ENCODE measurements at places on chromosomes 16 and 17.
A peak's percentile ranks its signal among the peaks of the same experiment; 100 is the strongest.

- DNase-seq, result no peak
Measured at GRCh38 chr16:85564277-85565051, 48.7 kb upstream of the GSE1 start.

- DNase-seq, result no peak
Measured at GRCh38 chr17:19538095-19539039, 4.7 kb downstream of the SLC47A1 start.

GRCh38 chr16:28289048-28289447, 3.3 kb upstream of the SBK1 start:
- DNase-seq, result no peak

GRCh38 chr17:20206068-20206467, 196.9 kb downstream of the SPECC1 start:
- DNase-seq, result no peak

DNA sequence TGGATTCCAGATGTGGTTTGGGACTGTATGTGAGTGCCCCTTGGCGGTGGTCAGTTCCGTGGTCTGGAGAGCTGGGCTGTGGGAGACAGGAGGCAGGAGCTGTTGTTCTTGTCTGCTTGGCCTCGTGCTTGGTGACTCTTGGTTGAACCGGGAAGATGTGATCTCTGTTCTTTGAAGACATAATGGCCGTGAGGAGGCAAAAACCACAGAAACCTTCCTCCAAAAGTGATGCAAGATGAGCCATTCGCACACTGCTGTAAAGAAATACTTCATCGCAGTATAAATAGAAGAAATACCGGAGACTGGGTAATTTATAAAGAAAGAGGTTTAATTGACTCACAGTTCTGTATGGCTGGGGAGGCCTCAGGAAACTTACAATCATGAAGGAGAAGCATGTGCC, 128.8 kb downstream of the RAP1GAP2 start:
- DNase-seq, result no peak

GRCh38 chr17:77455111-77455890, 314.5 kb downstream of the SEC14L1 start:
- DNase-seq, result peak; percentile 51

GRCh38 chr17:78665952-78666920, 89.0 kb upstream of the DNAH17 start:
- DNase-seq, result no peak

DNA sequence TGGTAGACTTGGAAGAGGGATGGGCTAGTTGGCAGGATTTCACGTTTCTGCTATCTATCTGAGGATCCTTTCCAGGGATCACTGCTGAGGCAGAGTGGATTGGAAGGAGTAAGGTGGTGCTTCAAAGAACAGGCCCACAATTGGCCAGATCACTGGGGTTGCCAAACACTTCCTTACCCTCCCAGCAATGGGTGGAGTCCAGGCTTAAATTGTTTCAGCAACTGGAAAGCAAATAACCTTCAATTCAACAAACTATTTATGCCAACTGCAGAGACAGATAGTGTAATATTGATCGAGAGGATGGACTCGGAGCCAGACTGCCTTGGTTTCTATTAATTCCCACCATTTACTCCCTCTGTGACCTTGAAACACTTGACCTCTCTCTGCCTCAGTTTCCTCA, 2.1 kb downstream of the ARRB2 start:
- no peak for DNase-seq

DNA sequence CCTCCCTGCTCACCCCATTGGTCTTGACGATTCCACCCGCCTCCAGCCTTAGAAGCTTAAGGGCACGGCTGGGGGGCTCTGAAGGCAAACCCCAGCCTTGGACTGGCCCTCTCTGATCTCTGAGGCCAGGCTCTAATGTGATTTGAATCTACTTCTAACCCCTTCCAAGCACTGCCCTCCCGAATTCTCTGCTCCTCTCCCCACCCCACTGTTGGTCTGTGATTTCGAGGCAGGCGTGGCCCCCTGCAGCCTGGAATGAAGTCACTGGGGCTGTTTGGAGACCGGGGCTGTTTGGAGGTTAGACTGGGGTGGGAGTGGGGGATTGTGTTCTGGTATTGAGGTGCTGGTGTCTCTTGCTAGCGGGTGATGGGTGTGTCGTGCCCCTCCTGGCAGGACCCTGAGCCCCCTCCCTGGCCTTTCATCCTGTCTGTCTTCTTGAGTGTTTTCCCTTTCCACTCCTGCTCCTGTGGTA, 2.2 kb downstream of the GRB7 start:
- no peak for DNase-seq

DNA sequence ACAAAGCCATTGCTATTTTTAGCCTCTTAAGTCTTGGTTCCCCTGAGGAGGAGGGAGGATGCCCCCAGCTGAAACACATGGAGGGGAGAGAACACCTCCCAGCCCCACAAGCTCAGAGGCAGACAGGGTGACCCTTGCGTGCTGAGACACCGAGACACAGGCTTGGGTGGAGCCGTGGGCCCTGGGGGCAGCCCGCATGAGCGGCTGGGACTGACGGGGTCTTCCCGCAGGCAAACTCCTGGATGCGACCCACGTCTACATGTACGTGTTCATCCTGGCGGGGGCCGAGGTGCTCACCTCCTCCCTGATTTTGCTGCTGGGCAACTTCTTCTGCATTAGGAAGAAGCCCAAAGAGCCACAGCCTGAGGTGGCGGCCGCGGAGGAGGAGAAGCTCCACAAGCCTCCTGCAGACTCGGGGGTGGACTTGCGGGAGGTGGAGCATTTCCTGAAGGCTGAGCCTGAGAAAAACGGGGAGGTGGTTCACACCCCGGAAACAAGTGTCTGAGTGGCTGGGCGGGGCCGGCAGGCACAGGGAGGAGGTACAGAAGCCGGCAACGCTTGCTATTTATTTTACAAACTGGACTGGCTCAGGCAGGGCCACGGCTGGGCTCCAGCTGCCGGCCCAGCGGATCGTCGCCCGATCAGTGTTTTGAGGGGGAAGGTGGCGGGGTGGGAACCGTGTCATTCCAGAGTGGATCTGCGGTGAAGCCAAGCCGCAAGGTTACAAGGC, 9.8 kb downstream of the SLC16A3 start:
- DNase-seq, result no peak

- no peak for DNase-seq
Measured at GRCh38 chr17:6555331-6556120, 829 bp downstream of the PITPNM3 start.
